Suppressor macrophage (primary cell): ENCODE measurements at places on chromosomes 2 and 18.
A peak's percentile ranks its signal among the peaks of the same experiment; 100 is the strongest.

- no peak for DNase-seq
Measured at GRCh38 chr18:35095983-35096676, 54.9 kb downstream of the MAPRE2 start.

DNA sequence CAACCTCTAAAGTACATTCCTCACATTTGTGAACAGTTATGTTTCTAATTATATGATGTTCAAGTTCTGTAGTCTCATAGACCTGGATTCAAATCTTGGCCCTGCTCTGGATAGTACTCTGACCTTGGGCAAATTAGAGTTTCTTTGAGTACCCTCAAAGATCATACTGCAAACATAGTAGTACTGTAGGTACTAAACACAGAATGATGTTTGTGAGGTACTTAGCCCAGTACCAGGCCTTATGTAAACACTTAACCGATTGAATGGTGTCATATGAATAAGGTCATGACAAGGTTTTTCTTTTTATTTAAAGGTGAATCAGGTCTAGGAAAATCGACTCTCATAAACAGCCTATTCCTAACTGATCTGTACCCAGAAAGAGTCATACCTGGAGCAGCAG is 19.1 kb downstream of the SEPTIN2 start:
- DNase-seq: no peak

DNA sequence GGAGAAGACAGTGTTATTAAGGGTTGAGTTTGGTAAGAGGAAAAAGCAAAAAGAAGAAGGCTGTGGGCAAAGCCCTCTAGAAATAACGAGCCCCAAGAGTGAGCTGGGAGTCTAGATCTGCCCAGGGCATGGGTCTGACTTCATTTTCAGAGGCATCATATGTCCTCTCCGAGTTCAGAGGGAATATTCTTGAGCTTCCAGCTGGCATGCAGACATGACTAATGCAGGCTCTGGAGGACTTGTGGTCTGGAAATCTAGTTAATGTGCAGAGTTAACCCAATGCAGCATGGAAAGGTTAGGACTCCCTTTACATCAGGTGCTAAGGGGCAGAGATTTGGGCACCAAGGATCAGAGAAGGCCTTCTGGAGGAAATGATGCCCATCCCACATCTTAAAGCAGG is 7.3 kb downstream of the ACMSD start:
- DNase-seq: no peak

GRCh38 chr2:153431114-153431513 is 47.4 kb downstream of the RPRM start:
- DNase-seq: no peak

- DNase-seq: no peak
Measured at GRCh38 chr18:22711192-22711685, 221.9 kb upstream of the RBBP8 start.

GRCh38 chr18:57807336-57808117 is 4.4 kb upstream of the ATP8B1 start:
- no peak for DNase-seq

- DNase-seq: no peak
Measured at GRCh38 chr2:197433780-197434438, 919 bp downstream of the SF3B1 start.

- no peak for DNase-seq
Measured at GRCh38 chr2:191974676-191975075, 127.8 kb upstream of the CAVIN2 start.

DNA sequence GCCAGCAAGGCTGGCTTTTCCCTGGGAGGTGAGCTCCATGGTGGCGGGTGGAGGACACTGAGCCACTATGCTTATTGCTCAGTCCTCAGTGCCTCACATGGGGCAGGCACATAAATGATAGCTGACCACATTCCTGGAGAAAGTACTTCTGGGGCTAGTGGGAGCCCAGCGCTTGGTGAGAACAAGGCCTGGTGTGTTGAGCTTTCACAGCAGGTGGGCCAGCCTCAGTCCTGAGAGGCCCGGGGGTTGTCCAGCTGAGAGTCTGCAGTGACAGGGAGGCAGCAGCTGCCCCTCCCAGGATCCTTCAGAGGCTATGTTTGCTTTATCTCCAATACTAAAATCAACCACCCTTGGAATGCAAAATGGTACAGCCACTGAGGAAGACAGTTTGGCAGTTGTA is 217.7 kb downstream of the ZBTB7C start:
- no peak for DNase-seq

- no peak for DNase-seq
Measured at GRCh38 chr18:36354989-36355388, 57.5 kb downstream of the FHOD3 start.

DNA sequence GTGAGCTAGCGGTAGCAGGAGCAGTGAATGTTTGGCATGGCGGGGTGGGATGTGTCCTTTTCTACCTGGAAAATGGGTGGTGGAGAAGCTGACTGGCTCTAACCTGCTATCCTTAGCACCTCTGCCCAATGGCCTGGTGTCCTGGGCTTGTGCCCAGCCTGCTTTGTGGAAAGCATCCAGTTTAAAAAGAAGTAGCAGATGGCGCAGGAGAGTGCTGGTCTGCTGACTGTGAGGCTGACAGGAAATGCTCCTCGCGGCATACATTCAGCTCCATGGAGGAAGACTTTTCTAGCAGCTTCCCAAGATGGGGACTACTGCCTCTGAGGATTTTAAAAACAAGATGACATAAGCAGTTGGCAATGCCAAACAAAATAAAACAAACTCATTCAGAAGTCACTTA is 56.2 kb upstream of the LYPD6B start:
- DNase-seq: no peak

DNA sequence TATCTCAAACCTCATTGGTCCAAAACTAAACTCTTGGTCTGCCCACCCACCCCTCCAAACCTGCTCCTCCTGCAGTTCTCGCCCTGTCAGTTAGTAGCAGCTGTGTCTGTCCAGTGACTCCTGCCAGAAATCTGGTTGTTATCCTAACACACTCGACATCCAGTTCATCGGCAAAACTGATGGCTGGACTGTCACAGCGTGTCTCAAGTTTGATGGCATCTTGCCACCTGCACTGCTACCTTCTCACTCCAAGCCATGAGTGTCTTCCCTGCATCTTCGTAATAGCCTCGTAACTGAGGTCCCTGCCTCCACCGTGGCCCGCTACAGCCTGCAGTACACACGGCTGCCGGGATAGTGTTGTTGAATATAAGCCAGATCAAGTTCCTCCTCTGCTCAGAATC is 470.1 kb upstream of the RAB12 start:
- DNase-seq: no peak

GRCh38 chr18:62713651-62714247 is 1.6 kb upstream of the PHLPP1 start:
- no peak for DNase-seq

DNA sequence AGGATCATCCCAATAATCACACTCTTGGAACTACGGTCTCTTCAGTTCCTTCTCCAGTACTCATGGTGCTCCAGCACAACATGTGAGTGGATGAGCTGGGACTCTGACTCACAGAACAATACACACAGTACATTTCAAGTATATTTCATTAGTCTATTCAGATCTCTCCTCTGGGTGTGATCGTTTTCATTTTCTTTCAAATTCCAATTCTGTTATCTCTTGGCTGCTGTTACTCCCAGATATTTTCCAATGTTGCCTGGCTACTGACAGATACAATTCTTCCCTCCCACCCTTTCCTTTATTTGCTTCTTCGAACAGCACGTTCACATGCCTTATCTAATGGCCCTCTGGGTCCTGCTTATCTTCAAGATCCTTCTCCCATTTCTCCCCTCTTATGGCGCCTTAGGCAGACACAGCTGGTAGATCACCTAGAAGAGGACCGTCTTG is 216.0 kb downstream of the ACKR3 start:
- no peak for DNase-seq

DNA sequence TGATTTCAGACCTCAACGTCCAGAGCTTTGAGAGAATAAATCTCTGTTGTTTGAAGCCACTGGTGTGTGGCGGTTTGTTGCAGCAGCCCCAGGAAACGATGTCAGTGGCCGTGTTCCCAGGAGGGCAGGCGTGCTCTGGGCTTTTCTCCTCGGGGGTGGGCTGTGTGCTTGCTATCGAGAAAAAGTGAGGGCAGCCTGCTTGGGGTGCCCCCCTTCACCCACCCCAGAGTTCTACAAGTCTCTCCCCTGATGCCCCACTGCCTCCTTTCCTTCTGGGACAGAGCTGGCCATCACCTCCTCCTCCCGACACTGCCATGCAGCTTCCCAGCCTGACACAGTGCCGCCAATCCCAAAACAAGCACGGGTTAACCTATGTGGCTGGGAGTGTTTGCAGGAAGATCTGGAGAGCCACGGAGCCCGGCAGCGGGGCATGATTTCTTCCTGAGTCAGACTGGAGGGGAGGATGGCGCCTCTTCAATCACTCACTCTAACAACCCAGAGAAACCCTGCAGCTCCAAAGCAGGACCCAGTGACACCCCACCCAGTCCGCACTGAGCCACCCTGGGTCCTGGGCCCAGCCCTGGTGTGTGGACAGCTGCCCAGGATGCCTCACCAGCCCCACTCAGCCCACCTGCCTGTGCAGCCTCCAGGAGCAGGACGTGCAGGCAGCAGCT is 213.7 kb upstream of the RAB6C start:
- no peak for DNase-seq

DNA sequence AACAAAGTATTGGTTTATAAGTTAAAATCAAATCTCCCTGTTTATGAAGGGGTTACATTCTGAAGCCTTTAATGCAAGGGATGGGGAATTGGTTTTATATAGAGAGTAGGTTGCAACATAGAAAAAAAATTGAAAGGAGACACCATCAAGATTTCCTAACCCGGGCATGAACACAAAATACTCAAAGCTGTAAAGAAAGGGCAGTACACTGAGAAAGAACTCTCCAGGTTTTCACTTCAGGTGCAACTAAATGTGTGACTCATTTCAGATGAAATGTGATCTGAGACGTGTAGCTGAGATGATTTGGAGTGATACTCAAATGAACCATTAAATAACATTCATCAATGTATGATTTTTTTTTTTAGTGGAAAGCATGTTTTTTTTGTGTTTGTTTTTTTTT is 43.6 kb downstream of the SANBR start:
- DNase-seq: no peak

GRCh38 chr2:196533772-196534397 is 105.6 kb upstream of the CCDC150 start:
- DNase-seq: no peak

- no peak for DNase-seq
Measured at GRCh38 chr2:121167411-121167810, 117.6 kb downstream of the TFCP2L1 start.

GRCh38 chr2:140627136-140627535 is 1503.7 kb downstream of the LRP1B start:
- no peak for DNase-seq

DNA sequence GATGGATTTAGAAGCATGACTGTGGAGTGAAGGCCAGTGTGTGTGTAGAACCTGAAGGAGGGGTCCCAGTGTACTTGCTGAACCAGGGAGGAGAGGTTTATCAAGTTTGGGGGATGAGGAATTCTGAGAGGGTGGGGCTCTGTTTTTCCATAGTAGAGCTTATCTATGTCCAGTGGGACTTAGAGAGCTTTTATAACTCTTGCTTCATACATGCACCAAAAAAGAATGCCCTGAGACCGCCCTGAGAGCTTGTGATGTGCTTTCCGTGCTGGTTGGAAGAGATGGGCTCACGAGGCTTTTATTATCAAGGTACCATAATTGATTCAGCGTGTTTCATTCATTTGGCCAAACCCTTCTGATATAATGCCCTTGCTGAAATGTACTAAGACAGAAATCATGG is 100.2 kb downstream of the MTCL1 start:
- DNase-seq: no peak

DNA sequence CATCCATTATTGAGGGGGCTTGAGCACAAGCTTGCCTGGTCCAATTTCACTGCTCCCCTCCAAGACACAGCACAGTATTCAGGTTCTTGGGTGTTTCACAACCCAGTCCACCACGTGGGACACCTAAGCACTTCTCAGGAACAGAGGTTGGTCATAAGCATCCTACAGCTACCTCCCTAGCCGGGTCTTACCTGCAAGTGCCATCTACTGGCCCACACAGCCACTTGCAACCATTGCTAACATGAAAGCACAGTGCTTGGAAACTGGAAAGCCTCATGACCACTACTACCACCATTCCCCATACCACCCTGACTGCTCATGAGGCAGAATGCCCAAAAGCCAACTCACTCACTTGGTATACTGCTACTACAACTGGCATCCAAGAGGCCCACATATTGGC is 105.7 kb upstream of the RPRM start:
- DNase-seq: no peak

DNA sequence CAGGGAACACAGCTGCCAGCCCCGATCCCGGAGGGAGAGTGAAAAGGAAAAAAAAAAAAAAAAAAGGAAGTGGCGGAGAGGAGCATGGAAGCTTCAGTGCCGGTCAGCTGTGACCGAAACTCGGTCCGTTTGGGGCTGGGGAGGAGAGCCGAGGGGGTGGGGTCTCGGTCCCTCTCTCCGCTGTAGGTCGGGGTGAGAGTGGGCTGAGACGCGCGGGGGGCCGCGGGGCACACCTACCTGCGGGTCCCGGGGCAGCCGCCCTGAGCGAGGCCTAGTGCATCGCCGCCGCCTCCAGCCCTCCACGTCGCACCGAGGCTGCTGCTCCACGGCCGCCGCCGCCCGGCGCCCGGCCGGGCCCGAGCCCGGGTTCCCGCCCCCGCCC is 536 bp downstream of the VPS54 start:
- DNase-seq: peak; percentile 79

- DNase-seq: peak; percentile 17
Measured at GRCh38 chr18:23377669-23378301, 75.3 kb upstream of the RIOK3 start.

DNA sequence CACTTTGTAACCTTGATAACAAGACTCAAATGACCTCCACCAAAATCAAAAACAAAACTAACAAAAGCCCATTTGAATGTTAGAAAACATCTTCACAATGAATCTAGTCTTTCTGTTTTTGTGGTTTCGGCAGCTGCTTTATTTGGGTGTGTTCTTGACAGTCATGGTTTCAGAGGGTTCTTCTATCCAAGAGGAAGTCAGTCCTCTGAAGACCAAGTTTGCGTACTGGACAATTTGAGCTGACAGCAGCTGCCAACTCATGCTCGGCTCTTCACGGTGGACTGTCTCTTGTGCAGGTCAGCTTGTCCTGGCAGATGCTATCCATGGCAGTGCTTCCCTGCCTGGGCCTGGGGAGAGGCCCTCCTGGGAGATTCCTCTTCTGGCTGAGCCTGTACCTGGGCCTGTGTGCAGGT is 91.0 kb downstream of the TMEM17 start:
- DNase-seq: peak; percentile 81

DNA sequence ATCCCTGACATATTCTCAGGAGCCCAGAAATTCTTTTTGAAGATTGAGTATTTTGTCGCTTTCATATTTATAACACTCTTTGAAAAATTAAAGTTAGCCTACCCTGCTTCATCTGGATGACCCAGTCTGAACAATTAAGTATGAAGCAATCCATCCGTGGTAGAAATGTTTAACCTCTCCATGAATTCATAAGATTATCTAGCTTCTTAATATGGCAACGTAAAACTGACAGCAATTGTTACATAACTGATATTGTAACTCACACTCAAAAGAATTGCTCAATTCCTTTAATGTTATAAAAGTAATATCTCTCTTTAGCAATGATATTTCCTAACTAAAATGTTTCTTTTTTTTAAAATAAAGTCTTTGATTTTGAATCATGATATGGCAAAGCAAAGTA is 7.2 kb upstream of the ABCA12 start:
- no peak for DNase-seq
